Activated naive CD4-positive, alpha-beta T cell (primary cell): ENCODE measurements at places on chromosomes 3 and 15.

GRCh38 chr3:128725547-128726022, 398 bp upstream of the RAB7A start:
- no peak for DNase-seq

DNA sequence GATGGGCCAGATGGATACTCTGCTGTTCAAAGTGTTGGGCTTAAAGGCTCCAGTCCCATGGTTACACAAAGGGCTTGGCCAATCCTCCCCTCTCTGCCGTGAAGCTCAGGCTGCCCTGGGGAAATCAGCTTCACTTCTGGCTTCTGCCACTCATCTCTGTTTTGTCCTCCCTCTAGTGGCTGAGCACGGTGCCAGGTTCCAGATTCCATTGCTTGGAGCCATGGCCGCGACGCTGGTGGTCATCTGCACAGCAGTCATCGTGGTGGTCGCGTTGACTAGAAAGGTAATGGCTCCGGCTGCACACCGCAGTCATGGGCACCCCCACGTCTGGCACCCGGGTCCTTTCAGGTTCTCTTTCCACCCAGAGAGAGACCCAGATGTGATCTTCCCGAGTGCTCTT, 5.6 kb downstream of the TIGIT start:
- peak; percentile 17 for DNase-seq

- DNase-seq = no peak
Observed at GRCh38 chr3:50521572-50521971, 18.1 kb upstream of the CACNA2D2 start.

GRCh38 chr3:13407926-13408325, 12.2 kb downstream of the NUP210 start:
- no peak for DNase-seq

DNA sequence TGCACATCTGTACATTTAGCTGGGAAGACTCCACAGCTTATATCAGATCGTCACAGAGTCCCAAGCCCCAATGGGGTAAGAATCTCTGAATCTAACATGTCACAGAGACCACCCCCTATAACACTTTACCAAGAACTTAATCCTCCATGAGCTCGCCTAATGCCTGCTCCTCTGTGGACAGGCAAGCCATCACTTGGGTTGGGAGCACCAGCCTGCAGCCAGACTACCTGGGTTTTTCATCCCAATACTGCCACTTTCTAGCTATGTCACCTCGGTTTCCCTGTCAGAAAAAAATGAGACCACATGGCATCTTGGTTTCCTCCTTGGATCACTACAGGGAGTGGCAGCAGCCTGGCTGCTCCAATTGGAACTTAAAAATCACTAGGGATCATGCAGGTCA, 277.9 kb upstream of the TLE3 start:
- no peak for DNase-seq

DNA sequence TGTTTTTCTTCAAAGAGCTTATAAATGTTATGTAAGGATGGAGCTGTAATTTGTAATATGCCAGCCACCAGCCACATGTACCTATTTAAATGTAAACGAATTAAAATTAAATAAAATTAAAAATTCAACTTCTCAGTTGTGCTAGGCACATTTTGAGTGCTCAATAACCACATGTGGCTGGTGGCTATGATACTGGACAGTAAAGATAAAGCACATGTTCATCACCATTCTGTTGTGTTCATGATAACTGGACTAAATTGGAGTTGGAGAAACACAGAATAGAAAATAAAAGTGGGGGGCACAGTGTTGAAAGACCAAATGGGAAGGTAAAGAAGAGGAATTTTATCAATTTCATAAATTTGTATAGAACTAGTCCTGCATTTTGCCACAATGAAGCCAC, 49.8 kb upstream of the DAZL start:
- no peak for DNase-seq

- DNase-seq = no peak
Observed at GRCh38 chr15:64343222-64343621, 12.8 kb downstream of the CSNK1G1 start.

- DNase-seq = no peak
Observed at GRCh38 chr15:61849447-61849846, 210.8 kb downstream of the VPS13C start.

- no peak for DNase-seq
Observed at GRCh38 chr3:7290077-7290825, 429.3 kb downstream of the GRM7 start.

DNA sequence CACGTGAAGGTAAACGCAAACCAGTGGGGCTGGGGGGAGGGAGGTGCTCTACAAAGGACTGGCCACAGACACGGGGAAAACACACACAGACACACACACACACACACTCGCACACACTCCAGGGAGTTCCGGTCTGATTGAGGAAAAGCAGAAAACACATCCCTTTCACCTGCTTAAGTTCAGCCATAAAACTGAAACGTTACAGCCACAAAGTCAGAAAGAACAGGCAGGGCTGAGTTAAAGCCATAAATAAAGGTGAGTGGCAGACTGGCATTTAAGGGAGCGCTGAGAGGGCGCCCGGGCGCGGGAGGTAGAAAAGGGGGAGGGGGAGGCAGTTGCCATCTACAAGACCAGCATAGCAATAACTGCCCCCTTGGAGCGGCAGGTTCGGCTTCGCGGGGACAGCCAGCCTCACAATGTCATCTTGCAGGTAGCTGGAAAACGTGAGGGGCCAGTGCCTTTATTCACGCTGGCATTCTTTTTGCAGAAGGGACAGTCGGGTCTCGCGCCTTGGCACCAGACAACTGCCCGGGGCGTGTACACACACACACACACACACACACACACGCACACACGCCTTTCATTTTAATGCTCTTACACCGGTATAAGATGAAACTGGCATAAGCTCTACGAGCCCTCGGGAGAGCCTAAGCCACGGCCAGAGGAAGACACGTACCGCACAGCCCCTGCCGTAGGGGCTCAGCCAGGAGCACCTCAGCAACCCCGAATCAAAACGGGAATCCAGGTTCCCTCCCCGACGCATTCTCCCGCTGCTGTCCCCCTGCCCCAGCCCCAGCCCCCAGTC, 866 bp downstream of the TNIK start:
- DNase-seq = peak; percentile 50

DNA sequence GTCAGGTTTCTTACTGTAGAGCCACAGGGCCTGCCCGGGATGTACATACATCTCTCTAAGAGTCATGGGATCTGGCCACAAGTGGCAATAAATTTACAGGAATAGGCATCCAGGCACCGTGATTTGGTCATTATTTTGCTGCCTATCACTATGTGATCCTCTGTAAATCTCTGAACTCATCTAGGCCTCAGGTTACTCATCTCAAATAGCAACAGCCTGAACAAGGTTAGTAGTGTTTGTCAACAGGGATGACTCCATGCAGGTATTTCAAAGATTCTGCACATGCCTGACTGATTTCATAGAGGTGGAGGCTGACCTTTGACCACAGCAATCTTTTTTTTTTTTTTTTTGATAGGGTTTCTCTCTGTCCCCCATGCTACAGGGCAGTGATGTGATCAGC, 88.8 kb upstream of the TBL1XR1 start:
- no peak for DNase-seq

DNA sequence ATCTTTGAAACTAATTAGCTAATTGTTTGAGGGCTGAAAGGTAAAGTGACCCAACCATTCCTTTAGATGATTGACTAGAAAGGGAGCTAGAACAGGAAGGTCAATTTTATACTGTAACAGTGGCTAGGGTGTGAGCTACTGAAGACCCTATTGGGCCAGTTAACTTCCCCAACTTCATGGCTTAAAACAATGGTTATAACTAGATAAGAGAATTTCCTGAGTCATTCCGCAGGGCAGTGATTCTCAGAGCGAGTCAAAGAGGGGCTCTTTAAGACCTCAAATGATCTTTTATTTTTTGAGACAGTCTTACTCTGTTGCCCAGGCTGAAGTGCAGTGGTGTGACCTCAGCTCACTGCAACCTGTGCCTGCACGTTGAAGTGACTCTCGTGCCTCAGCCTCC, 33.7 kb upstream of the TTBK2 start:
- no peak for DNase-seq

GRCh38 chr3:14253707-14254382, 75.2 kb downstream of the LSM3 start:
- no peak for DNase-seq

DNA sequence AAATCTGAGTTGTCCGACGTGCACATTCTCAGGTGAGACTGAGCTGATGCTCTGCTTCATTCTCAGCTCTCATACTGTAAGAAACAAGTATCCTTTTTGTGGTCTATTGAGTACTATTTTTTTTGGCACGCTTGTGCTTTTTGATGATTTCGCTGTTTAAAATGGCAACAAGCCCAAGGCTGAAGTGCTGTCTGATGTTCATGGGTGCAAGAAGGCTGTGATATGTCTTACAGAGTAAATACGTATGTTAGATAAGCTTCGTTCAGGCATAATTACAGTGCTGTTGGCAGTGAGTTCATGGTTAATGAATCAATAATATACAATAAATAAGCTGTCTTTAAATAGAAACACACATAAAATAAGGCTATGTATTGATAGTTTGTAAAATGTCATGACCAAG, 27.2 kb downstream of the AQR start:
- DNase-seq = no peak

DNA sequence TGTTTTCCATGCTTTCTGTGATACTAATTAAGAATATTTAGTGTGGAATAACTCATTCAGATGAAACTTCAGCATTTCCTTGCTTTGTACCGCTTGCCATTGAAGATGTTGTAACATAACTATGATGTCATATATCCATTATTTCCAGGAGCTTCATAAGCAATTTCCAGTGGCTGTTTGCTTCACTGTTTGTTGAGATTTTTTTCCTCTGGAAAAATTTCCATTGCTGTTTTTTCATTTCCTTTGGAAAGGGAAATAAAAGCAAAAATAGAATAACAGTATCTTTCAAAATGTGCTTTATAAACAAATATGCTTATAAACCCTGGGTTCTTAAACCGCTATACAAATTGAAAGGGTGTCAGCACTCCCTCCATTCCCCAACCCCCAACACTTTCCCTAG, 319.6 kb upstream of the SEMA6D start:
- DNase-seq = no peak

GRCh38 chr3:114672692-114673447, 379.0 kb downstream of the TIGIT start:
- DNase-seq = no peak

GRCh38 chr3:28019740-28020139, 221.7 kb upstream of the CMC1 start:
- no peak for DNase-seq

DNA sequence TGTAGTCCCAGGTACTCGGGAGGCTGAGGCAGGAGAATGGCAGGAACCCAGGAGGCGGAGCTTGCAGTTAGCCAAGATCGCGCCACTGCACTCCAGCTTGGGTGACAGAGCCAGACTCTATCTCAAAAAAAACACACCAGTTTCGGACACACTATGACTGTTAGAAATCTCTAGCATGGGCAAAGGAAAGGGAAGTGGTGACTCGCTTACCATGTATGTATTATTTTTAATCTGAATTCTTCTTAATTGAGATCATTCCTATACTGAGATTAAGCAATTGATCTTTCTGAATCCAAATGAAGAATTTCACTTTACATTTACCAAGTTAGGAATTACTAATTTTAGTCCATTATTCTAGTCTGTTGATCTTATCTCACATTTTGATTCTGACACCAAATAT, 459.2 kb upstream of the ALCAM start:
- DNase-seq = no peak

DNA sequence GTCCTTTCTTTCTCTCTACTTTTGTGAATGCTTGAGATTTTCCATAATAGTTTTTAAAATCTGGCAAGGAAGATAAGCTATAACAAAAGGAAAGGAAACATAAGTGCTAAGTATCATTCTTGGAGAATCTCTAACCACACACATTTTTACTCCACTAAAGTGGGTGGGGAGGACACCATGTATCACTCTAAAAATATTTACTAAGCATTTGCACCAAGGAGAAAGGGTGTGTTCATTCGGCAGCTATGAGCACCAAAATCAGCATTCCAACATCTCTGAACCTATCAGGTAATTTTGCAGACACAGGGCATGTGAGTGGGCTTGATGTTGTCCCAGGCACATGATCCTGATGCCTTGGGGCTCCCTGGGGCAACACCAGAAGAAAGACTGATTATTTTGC, 5.5 kb downstream of the B4GALT4 start:
- DNase-seq = no peak

- no peak for DNase-seq
Observed at GRCh38 chr3:128217702-128218547, 64.6 kb downstream of the EEFSEC start.

- no peak for DNase-seq
Observed at GRCh38 chr3:97967966-97968365, 4.3 kb downstream of the RIOX2 start.

- DNase-seq = no peak
Observed at GRCh38 chr15:80758130-80758745, 20.9 kb upstream of the CEMIP start.

DNA sequence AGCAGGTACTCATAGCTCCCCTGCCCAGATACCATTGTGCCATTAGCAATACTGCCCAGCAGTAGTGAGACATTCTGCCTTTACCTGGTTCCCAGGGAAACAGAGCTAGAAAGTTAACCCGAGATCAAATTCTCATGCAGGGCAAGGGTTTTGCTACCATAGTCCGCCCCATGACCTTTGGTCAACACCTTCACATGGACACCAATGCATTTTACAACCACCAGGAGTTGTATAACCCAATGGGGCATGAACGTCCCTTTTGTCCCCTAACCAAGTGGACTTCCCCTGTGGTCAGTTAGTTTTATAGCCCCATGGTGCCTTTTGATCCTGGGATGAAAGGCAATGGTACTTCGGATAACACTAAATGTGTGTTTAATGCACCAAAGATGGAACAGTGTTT, 151.7 kb upstream of the IQSEC1 start:
- DNase-seq = no peak

DNA sequence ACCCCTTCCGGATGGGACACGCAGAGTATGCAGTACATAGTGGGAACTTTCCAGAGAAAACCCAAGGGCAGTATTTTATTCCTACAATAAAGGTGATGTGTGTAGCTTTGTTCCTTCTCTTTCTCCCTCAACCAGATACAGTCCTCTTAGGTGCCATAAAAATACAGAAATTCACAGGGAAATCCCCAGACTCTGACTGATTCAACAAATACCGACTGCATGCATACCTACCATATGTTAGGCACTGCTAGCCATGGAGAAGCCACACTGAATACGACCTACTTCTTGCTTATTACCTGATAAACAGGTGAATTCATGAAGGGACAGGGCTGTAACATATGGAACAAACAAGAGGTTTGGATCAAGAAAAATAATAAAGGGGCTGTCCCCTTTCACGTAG, 228.5 kb downstream of the FOXP1 start:
- DNase-seq = no peak

DNA sequence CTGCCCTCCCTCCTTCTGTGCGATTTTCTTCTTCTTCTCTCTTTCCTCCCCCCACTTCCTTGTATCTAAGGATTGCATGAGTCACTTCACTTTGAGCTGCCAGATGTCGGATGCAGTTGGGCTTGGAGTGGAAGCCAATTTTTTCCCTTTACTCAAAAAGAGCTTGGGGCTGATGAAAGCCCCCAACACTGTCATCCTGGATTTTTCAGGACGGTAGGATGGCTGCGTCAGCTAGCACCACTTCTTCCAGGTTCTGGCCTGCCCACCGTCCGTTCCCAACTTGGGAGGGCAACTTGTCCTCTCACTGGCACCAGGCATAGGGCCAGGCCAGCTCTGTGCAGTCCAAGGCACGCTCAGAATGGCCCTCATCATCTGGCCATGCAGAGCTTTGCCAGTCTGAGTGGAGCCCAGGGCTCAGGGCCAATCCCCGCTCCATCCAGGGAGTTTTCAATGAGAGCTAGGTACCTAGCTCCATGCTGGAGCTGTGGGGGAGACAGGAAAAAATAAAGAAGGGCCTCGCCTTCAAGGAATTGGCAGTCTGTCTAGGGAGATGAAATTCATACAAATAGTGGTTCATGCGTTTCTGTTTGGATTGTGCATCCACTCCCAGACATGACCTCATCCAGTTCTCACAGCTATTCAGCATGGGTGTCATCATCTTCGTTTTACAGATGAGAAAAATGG, 47.7 kb upstream of the INSYN1 start:
- DNase-seq = no peak
